ENCODE measurements at places on chromosomes 3 and 15. TPM values are rescaled to one million over a fixed set of nuclear protein-coding genes. Genes with fewer than 3 reads are reported as not detected.

- no peak for DNase-seq
- no peak overlapping the region for H3K27ac ChIP-seq
- no peaks in the 10 kb centered on the region for H3K36me3 ChIP-seq
- H3K27me3 ChIP-seq: no peaks in the 10 kb centered on the region
- peaks cover 3% of the 10 kb centered on the region for H3K4me1 ChIP-seq
These were observed 44.9 kb upstream of the TMC3 start for GRCh38 chr15:81418891-81419290.

DNA sequence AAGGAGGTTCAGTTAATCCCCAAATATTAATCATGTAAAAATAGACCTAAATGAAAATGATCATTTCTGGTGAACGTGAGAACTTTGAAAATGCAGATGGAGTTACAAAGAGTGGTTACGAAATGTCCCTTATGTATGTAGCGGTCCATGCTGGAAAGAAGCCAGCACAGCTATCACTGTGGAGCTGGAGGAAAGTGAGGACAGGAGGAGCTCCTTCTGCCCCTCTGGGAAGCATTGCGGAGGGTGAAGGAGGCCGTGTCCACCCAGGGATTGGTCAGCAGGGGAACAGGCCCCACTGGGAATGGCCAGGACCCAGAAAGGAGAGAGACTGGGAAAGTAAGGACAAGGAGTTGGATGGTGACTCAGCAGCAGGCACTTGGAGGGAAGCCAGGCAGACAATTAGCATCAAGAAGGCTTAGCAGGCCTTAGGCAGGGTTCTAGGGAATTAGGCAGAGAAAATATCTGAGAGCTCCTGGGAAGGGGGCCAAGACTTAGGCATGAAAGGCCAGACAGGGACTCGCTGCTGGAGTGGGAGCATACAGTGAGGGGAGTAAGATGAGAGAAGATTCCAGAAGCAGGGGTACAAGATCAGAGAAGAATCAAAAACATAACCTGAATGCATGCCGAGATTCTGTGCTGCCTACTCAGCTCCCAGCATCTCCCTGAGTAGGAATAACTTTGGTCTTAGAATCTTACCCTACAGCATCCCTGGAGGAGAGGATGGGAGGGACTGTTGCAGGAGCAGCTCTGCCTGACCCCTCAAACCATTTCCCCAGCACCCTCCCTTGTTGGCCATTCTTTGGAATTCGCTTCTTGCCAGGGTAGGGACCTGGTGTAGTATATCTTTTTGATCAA lies 171.0 kb upstream of the UMPS start:
- H3K27ac ChIP-seq: no peak overlapping the region
- H3K4me3 ChIP-seq: no peak overlapping the region
- DNase-seq: no peak

GRCh38 chr3:66021731-66022131 lies 17.0 kb downstream of the MAGI1 start:
- H3K4me3 ChIP-seq: no peak overlapping the region
- no peak for DNase-seq
- no peaks in the 10 kb centered on the region for H3K4me1 ChIP-seq
- no peaks in the 10 kb centered on the region for H3K27me3 ChIP-seq

- no peaks in the 10 kb centered on the region for H3K4me1 ChIP-seq
- H3K27ac ChIP-seq: no peak overlapping the region
These were observed 424.7 kb upstream of the THBS1 start for GRCh38 chr15:39156166-39156565.

DNA sequence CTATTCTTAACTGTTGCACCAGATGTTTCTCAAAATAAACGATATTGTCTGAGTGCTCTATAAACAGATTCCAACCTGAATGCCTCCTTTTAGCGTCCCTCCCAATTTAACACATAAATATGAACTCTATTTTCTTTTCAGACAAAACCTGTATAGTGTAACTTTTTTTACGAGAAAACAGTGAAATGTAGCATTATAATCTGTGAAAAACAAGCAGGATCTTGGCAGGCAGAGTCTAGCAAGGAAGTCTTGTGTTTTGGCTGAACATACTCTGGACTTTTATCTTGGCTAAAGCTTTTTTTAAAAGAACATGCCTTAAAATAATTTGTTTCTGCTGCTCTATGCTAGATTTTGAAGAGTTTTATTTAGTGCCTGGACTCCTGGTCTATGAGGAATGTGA lies 150.5 kb downstream of the ROBO2 start:
- no peaks in the 10 kb centered on the region for H3K36me3 ChIP-seq
- DNase-seq: no peak
- no peak overlapping the region for H3K27ac ChIP-seq

DNA sequence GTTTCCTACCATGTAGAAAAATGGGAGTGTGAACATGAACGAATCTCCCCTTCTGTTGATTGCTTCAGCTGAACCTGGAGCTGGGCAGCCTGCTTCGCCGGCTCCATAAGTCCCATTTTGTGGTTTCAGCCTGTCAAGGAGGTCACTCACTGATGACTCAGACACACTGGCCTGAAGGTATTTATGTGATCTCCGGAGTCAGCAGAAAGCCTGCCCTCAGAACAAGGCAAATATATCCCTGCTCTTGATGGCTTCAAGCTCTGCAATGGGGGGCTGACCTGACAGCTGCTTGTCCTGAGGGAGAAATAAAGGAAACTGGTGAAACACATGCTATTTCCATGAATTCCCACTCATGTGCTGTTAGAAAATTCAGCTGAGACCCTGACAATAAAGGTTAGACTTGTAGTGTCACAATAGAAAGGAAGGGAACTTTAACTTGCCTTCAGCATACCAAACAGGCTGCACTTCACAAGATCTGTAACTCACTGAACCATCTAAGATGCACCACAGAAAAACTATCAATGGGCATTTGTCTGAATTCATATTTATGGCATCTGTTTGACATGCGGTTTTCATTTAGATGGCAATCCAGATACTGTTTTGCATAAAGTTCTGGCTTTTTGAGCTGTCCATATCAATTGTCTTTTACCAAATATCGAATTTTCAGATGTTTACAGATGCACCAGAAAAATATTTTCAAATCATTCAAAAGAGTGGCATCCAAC lies 282.0 kb upstream of the VEPH1 start:
- H3K27me3 ChIP-seq: no peaks in the 10 kb centered on the region
- H3K4me1 ChIP-seq: no peaks in the 10 kb centered on the region
- H3K4me3 ChIP-seq: no peak overlapping the region
- DNase-seq: no peak

GRCh38 chr3:80771085-80771484 lies 990.4 kb downstream of the GBE1 start:
- no peaks in the 10 kb centered on the region for H3K27me3 ChIP-seq
- H3K4me1 ChIP-seq: no peaks in the 10 kb centered on the region
- H3K27ac ChIP-seq: no peak overlapping the region
- H3K4me3 ChIP-seq: no peak overlapping the region
- H3K36me3 ChIP-seq: no peaks in the 10 kb centered on the region
- no peak for DNase-seq

DNA sequence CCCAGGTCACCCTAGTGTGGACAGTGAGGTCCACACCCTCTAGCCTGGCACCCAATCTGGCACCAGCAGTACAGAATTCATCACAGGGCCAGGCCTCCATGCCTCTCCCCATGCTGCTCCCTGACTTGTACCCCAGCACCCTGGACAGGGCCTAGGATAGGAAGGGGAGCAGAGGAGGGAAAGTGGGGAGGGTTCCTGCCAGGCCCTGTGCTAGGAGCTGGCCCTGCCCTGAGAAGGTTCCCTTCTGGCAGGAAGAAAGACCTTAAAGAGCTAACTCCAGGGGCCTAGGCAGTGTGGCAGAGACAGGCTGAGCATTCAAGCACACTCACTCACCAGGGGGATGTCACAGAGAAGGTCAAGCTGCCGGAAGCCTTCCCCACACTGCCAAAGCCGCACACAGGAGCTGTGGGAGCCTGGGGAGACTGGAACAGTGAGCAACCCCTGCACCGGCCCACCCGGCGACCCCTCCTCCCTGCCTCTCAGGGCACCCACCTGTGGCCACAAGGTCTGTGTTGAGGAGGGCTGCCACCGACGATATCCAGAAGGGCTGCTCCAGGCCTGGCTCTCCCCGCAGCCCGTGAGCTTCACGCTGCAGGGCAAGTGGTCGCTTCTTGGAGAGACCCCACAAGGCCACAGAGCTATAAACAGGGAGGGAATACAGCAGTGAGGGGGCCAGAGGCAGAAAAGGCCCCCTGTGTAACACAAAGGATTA lies 7.4 kb downstream of the RRP9 start:
- H3K4me1 ChIP-seq: no peaks in the 10 kb centered on the region
- H3K36me3 ChIP-seq: peaks cover 71% of the 10 kb centered on the region
- DNase-seq: no peak
- H3K27ac ChIP-seq: no peak overlapping the region
- H3K4me3 ChIP-seq: no peak overlapping the region
- H3K27me3 ChIP-seq: no peaks in the 10 kb centered on the region

GRCh38 chr3:85455561-85456200 lies 496.9 kb downstream of the CADM2 start:
- no peak overlapping the region for H3K4me3 ChIP-seq
- no peak for DNase-seq
- no peaks in the 10 kb centered on the region for H3K4me1 ChIP-seq
- H3K27me3 ChIP-seq: no peaks in the 10 kb centered on the region
- H3K36me3 ChIP-seq: no peaks in the 10 kb centered on the region

GRCh38 chr3:36461597-36461996 lies 81.3 kb downstream of the STAC start:
- no peak overlapping the region for H3K27ac ChIP-seq
- H3K27me3 ChIP-seq: no peaks in the 10 kb centered on the region
- no peak overlapping the region for H3K4me3 ChIP-seq
- no peak for DNase-seq
- H3K4me1 ChIP-seq: no peaks in the 10 kb centered on the region

DNA sequence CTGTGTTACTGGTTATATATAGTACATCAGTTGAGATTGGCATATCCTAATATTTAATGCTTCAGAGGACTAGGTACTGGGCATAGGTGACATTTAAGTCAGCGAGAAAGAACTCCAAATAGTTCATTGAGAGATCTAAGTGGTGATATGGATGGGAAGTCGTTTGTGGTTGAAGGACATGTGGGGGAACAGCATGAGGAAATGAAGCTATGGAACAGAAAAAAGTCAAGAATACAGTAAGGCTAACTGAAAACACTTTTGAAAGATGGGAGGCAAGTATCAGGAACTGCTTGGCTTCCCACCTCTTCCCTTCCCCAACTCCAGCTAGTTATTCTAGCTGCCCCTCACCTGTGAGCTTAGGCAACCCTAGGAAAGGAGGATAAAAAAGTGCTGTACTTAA lies 3.7 kb upstream of the MYO5A start:
- no peak overlapping the region for H3K27ac ChIP-seq
- peaks cover 8% of the 10 kb centered on the region for H3K27me3 ChIP-seq
- H3K4me1 ChIP-seq: peaks cover 15% of the 10 kb centered on the region

DNA sequence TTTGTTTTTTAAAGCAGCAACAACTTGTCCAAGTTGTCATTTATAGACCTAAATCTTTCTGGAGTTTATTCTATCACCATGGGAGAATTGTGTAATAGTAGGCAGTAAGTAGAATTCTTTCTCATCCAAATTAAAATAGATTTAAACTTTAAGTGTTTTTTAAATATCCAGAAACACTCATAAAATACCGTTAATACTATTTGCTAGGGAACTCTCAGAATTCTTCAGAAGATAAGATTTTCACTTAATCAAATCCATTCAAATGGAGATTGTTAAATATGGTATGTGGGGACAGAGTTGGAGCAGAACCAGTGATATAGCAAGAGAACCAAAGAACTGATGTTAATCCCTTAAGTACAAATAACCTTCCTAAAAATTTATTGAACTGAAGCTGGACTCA lies 71.0 kb downstream of the ARIH1 start:
- H3K27ac ChIP-seq: no peak overlapping the region
- DNase-seq: no peak
- no peaks in the 10 kb centered on the region for H3K27me3 ChIP-seq
- peaks cover 19% of the 10 kb centered on the region for H3K36me3 ChIP-seq
- no peak overlapping the region for H3K4me3 ChIP-seq
- no peaks in the 10 kb centered on the region for H3K4me1 ChIP-seq

GRCh38 chr3:158488670-158489069 lies 82.3 kb upstream of the MLF1 start:
- DNase-seq: no peak
- no peaks in the 10 kb centered on the region for H3K27me3 ChIP-seq
- no peaks in the 10 kb centered on the region for H3K36me3 ChIP-seq
- no peaks in the 10 kb centered on the region for H3K4me1 ChIP-seq
- H3K27ac ChIP-seq: no peak overlapping the region
- no peak overlapping the region for H3K4me3 ChIP-seq

DNA sequence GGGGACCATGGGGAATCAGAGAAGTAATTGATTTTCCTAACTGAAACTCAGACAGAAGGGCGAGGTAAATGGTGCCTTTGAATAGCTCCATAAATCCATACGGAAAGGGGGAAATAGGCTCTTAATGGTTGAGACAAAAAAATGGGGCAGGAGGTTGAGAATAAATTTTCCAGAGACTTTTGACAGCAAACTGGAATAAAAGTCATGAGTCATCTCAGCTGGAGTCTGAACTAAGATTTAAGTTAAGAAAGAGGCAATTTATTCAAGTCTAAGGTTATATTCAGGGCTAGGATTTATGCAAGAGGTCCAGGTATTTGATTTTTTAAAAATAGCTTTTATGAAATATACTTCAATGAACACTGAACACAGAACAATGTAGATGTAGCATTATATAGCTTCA lies 238.7 kb upstream of the RORA start:
- H3K36me3 ChIP-seq: no peaks in the 10 kb centered on the region
- H3K4me1 ChIP-seq: no peaks in the 10 kb centered on the region
- no peak overlapping the region for H3K4me3 ChIP-seq
- H3K27ac ChIP-seq: no peak overlapping the region
- no peak for DNase-seq
- no peaks in the 10 kb centered on the region for H3K27me3 ChIP-seq

DNA sequence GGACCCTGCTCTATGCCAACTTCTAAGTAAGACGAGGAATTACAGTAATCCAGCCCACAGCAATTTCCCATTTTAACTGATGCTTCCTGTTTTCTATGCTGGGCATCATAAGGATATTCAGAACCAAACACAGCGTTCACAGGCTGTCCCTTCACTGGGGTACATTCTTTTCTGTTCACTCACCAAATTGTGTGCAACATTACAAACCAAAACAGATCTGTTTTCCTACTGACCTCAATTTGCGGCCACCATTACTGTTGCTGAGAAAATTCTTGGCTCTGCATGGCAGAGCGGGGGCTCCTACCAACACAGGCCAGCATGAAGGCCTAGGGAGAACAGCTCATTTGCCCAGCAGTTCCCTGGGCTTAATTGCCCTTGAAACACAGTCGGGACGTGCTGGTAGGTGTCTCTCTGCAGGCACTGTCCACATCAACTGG lies 76.5 kb downstream of the MYO1E start:
- peaks cover 40% of the 10 kb centered on the region for H3K4me1 ChIP-seq
- DNase-seq: peak; percentile 18
- peak overlapping the region; percentile 12 for H3K27ac ChIP-seq
- H3K4me3 ChIP-seq: peak overlapping the region; percentile 5
- H3K36me3 ChIP-seq: no peaks in the 10 kb centered on the region

CP gene
- not detected for polyA plus RNA-seq

IL17RD gene
- not detected for polyA plus RNA-seq

BNC1 gene
- not detected for polyA plus RNA-seq

ISL2 gene
- polyA plus RNA-seq: 2.1 TPM

HCN4 gene
- polyA plus RNA-seq: not detected

EIF4E3 gene
- polyA plus RNA-seq: 111 TPM

IL20RB gene
- 0.16 TPM for polyA plus RNA-seq
